ENCODE measurements at places on chromosomes 13 and 19.

GRCh38 chr13:33865945-33866344 lies 48.0 kb downstream of the RFC3 start:
- no peak for DNase-seq

GRCh38 chr19:51944798-51945552 lies 17.7 kb downstream of the ZNF613 start:
- DNase-seq, result no peak

DNA sequence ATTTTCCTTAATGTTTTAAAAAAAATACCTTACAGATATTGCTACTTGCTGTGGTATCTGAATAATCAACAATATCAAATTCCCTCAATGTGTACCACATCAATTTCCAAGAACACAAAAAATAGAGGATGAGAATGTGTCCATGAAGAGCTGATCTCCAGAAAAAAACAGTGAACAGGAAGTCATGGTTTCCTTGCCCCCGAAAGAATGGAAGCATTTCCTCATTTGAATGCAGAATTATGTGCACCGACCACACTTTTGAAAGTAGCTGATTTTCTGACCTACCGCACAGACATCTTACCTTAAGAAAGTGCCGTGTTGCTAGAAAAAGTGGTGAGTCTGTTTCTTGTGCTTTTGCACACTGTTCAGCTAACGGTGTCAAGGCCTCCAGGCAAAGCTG lies 13.4 kb upstream of the EEF1AKMT1 start:
- no peak for DNase-seq

GRCh38 chr13:106916329-106916976 lies 348.5 kb upstream of the ARGLU1 start:
- no peak for DNase-seq

DNA sequence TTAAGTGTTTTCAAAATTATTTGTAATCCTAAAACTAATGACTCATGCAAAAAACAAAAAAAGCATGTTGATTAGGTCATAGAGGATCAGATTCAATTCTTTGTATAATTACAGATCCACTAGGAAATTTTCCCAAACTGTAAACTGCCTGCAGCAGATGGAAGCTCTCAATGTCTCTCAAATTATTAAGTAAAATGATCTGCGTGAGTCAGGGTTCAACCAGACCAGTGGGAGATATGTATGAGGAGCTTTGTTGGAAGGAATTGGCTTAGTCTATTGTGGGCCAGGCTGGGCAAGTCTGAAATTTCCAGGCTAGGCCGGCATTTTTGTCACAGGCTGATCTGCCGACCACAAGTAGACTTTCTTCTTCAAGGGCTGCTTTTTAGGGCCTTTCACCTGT lies 14.4 kb upstream of the SACS start:
- DNase-seq, result no peak

DNA sequence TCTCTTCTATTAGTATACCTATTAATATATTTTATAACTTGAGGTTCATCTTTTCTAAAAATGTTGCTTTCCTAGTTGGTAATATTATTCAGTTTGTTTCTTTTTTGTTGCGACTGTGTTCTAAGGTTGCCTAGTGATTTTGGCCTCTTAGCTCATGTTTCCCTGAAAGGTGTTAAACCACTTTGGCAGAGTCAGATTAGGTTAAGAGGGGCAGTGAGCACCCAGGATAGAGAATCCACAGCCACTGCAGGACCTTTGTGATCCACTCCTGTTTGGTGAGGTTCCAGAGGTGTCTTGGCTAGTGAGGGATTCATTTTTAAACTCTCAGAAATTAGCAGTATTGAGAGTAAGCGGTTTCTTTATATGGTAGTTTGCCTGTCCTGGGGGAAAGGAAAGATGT lies 14.9 kb upstream of the GPR18 start:
- no peak for DNase-seq

DNA sequence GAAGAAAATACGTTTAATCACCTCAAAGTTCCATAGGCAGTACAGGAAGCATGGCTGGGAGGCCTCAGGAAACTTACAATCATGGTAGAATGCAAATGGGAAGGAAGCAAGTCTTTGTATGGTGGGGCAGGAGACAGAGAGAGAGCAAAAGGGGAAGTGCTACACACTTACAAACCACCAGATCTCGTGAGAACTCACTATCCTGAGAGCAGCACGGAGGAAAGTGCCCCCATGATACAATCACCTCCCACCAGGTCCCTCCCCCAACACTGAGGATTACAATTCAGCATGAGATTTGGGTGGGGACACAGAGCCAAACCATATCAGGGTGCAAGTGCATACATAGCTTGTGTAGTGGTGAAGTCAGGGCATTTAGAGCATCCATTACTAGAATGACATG lies 92.3 kb upstream of the ANKRD10 start:
- no peak for DNase-seq

DNA sequence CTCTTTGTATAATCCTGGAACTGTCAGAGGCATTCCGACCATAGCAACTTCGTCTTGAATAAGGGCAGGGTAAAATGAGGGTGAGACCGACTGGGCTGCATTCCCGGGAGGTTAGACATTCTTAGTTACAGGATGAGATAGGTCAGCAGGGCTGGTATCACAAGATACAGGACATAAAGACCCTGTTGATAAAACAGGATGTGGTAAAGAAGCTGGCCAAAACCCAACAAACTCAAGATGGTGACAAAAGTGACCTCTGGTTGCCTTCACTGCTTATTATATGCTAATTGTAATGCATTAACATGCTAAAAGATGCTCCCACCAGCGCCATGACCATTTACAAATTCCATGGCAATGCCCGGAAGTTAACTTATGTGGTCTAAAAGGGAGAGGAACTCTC lies 27.7 kb upstream of the MBNL2 start:
- DNase-seq, result no peak

DNA sequence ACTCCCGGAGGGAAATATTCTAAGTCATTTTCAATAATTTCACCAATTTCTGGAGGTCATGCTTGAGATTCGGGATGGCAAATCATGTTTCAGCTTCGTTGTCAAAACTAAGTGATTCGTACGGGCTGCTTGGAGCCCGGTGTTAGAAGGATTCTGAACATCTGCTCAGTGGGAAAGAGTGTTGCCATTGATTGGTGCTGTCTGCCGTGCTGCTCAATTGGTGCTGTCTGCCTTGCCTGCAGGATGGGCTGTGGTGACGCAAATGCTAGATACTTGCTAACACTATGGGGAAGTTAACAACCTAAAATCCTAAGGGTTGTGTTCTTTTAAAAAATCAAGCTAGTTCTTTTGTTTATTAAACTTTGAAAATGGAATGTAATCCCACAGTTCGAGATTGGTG lies 17.3 kb upstream of the CACNG8 start:
- no peak for DNase-seq

- no peak for DNase-seq
Measured at GRCh38 chr19:6267552-6268381, 12.0 kb downstream of the MLLT1 start.

DNA sequence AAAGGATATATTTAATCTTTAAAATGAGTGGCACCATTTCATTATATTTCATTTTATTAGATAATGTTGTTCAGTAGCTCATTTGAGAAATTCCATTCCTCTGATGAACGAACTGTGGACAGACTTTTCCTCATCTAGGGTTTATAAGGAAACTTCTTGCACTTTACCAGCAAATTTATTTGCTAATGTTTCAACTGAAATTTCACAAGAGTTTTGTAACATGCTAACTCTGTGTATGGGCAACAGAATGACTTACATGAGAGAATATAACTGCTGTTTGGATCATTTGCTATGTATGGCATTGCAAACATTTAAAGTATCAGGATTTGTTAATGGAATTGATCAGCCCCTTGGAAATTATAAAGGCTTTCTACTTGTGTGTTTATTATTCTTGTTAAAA lies 3.7 kb upstream of the IRS2 start:
- DNase-seq, result no peak
